Stimulated activated CD4-positive, alpha-beta T cell treated with anti-CD3 and anti-CD28 coated beads, Interleukin-1b, Interleukin-23, amount 100 ng/mL, for 4 hours (primary cell): ENCODE measurements at places on chromosomes 13 and 19.
A peak's percentile ranks its signal among the peaks of the same experiment; 100 is the strongest.

- no peak for DNase-seq
These were observed 30.9 kb downstream of the COL4A1 start for GRCh38 chr13:110275931-110276552.

DNA sequence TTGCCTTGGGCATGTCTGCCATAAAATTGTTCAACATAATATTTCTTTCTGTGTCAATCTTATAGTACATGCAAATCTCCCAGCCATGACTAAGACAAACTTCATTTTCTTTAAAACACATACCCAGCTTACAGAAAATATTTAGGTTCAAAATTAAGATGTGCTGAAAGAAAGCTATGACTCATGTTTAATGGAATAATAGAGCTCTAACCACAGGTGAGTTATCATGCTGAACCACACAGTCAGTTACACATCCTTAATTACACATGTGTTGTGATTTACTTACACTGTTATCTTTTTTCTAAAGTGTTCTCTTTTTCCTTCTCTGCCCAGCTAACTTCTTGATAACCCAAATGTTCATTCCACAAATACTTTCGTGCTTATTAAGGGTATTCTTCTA, 1831.2 kb downstream of the OLFM4 start:
- no peak for DNase-seq

- DNase-seq: no peak
These were observed 5.3 kb upstream of the RNF6 start for GRCh38 chr13:26227166-26227971.

- no peak for DNase-seq
These were observed 2.9 kb downstream of the GNG7 start for GRCh38 chr19:2699413-2700140.

- DNase-seq: no peak
These were observed 1.5 kb upstream of the C5AR2 start for GRCh38 chr19:47330466-47330869.

DNA sequence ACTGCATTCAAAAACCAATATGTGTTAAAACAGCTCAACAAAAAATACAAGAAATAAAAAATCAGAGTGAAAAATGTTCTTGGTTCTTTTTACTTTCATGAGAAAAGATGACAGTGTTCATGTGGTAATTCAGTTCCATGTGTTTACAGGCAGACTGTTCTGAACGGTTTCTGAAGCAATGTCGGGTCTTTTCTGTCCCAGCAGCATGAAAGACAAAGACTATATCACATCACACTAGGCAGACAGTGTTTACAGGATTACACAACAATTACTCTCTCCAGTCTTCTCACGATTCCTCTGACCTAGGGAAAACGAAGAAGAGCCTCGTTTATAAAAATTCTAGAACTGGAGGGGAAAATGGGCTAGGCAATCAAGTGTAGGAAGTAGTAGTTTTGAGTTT, 83.4 kb downstream of the UBL3 start:
- no peak for DNase-seq

DNA sequence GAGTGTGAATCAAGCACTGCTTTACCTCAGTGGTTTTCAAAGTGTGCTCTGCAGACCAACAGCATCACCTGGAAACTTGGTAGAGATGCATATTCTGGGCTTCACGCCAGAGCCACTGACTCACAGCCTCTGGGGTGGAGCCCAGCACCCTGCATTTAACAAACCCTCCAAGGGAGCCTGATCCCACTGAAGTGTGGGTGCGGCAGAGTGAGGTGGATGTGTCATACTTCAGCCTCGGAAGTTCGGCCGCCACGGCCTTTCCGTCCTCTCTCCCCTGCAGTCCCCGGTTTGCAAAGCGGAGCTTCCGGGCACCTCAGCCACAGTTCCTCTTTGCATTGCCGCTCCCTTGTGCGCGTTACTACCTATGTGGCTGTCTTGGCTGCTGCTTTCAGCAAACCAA, 33.3 kb upstream of the MICU2 start:
- DNase-seq: peak; percentile 5

- no peak for DNase-seq
These were observed 52.2 kb downstream of the TEX26 start for GRCh38 chr13:30984620-30985019.

DNA sequence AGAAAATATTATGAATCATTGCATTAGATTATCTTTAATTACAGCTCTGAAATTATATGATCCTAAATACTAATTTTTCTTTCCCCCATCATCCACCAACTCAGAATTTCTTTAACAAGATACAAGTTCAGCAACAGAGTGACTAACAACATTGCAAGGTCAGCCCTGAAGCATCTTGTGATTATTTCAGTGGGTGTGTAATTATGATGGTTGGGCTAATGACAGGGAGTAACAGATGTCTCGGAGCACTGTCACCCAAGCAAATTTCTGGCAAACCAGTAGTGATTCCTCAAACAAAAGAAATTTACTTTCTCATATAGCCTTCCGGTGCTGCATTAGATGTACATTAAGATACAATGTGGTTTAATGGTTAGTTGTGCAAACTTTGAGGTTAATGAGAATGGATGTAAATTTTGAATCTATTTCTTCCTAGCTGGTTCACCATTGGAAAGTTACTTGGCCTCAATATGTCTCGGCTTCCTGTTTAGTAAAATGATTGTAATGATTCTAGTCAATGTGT, 238.9 kb downstream of the ITGBL1 start:
- no peak for DNase-seq

DNA sequence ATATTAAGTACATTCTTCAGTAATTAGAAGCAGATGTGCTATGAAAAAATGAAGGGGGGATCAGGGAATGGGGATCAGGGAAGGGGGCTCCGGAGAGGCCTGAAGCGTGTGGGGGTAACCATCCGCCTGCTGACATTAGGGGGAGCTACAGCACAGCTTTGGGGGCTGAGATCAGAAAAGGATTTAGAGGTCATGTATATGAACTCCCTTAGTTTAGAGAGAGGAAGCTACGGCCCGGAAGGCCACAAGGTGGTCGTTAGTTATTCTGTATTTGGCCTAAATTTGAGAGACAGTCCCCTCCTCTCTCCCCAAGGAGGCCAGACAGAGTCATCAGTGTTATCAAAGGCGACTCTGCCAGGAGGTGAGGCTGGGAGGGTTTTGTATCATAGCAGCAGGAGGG, 99.0 kb downstream of the TM9SF2 start:
- no peak for DNase-seq

GRCh38 chr13:45518525-45519245, 53.9 kb downstream of the COG3 start:
- no peak for DNase-seq

DNA sequence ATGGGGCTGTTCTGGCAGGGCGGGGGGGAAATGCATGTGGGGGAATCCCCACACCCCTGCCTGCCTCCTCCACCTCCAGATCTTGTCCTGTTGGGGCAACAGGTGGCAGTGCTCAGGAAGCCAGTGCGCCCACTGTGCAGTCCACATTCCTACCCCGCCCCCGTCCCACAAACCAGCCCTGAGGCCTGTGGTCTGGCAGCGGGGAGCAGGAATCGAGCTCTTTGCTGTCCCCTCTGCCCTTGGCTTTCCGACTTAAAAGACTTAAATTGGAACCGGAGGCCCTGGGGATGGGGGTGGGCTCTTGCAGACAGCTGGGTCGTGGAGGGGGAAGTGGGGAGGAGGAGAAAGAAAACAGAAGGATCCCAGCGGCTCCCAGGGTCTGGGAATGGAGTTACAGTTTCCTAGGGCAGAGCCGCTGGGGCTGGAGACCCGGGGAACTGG, 4.3 kb downstream of the NANOS3 start:
- no peak for DNase-seq

GRCh38 chr13:46288570-46289259, 77.0 kb downstream of the LRRC63 start:
- no peak for DNase-seq

GRCh38 chr13:99237981-99238662, 20.1 kb downstream of the GPR18 start:
- DNase-seq: no peak

DNA sequence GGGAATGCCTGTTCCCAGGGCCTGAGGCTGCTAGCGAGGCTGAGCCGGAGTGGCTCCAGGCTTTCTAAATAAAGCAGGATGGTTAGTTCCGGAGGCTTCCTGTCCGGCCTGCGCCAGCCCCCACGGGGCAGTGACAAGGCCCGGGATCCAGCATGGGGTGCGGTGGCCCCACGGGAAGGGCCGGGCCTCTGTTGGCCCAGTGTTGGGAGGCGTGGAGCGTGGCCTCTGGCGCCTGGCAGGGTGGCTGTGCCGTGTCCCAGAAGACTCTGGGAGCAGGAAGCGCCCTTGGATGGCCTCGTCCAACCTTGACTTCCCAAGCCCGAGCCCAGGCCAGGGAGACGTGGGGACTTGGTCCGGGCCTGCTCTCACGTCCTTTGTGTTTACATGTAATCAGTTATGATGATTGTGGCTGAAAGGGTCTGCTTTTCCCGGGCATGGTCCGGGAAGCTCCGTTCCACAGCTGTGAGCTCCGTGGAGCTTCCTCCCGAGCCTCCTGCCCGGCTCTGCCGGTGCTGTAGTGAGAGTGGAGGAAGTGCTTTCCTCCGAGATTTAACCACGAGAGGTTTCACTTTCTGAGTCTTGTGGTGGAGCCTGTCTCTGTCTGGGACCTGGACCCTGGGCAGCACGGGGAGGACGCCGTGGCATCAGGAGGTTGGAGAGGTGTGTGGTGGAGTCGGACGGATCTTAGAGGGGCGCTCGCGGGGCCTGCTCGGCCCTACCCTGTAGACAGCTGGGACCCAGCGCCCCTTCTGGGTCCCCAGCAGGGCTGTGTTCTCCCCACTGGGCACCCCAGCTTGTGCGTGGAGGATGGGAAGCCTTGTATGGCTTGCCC, 4.6 kb downstream of the GNA11 start:
- DNase-seq: no peak

- no peak for DNase-seq
These were observed 15.2 kb downstream of the KCNC3 start for GRCh38 chr19:50313812-50314536.

DNA sequence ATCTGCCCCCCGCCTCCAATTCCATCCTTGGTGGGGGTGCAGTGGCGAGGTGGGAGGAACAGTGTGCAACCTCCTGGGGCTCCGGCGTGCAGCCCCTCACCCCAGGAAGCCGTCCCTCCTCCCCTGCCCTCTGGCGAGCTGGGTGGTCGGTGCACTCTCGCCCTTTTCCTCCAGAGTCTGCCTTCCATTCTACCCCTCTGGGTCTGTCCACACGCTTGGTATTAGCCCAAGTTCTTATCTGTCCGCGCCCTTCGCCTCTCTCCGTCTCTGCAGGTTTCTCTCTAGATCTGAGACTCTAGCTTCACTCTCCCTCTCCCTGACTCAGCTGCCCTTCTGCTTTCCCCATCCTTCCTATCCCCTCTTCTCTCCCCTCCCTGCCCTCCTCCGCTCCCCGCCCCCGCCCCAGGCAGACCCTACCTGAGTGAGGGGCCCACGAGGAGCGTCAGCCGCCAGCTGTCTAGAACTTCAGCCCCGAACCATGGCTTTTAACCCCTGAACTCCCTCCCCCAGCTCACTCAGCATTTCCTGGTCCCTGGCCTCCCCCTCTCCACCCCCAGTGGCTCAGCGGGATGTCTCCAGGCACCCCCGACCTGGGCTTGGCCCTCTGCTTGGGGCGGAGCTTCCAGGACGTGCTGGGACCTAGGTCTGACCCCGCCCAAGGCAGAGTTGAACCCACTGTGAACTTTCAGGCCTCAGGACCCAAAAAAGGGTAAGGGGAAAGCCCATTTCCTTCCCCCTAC, 499 bp upstream of the KLK13 start:
- DNase-seq: no peak

GRCh38 chr13:50435011-50435410, 408.5 kb downstream of the DLEU7 start:
- no peak for DNase-seq

DNA sequence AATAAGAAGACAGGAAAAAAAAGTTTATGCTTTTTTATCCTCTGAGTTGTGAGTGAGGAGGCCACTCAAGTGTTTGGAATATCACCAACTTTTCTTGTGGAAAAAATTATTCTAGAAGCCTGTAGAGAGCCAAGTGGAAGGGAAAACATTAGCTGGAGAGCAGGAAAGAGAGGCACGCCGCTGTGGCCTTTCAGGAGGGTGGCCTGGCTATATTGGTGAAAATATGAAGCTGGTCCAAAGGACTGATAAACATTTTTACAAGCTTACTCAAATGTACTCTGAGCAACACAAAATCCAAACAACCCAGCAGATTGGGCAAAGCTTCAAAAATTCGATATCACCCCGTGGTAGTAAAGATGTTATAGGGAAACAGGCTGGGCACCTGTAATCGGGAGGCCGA, 2.3 kb upstream of the EIF3G start:
- DNase-seq: no peak

- DNase-seq: no peak
These were observed 594 bp downstream of the ZNF146 start for GRCh38 chr19:36215276-36216123.

- peak; percentile 66 for DNase-seq
These were observed at the start of gene SYT5 for GRCh38 chr19:55179606-55180484. TSS of gene SYT5 (minus strand) at chr19:55180289. CDS start at chr19:55179041, 1,248 bp downstream.

DNA sequence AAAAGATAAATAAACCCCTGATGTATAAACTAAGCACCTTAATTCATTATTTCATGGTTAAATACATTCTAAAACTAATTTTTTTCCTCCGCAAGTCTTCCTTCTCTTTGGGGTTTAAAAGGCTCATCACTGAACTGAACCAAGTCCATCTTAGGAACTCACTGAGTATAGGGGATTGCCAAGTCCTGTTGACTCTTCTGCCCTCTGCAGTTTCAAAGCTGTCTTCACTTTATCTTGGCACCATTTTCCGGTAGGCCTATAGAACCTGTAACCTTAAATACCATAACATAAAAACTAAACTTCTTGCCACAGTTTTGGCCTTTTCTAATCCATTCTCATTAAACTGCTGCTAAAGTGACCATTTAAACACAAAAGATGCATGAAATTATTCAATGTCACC, 66.5 kb upstream of the USPL1 start:
- no peak for DNase-seq

DNA sequence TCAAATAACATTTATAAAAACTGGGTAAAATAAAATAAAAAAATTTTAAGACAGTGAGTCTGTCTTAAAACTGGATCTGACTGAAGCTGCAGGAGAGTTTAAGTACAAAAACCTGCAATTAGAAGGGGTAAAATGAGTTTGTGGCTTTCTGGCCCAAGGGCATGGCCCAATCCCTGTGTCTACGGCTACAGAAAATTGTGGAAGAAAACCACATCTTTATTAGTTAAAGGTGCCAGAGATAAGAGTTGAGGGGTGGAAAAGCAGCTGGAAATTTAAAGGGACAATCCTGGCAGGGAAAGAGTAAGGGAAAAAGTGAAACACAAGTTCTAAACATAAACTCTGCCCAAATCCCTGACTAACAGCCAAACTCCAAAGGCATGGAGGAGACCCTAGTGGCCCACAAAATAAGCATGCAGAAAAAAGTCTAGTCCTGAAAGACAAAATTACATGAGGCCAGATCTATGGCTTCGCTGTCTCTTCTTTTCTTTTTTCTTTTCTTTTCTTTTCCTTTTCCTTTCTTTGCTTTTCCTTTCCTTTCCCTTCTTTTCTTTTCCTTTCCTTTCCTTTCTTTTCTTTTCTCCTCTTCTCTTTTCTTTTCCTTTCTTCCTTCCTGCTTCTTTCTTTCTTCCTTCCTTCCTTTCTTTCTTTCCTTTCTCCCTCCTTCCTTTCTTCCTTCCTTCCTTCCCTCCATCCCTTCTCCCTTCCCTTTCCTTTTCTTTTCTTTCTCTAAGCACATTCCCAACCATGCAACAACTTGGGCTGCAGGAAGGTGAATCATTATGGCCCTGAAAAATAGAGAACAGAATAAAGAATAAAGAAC, 23.5 kb upstream of the DLEU7 start:
- DNase-seq: no peak
